ENCODE measurements at places on chromosomes 6 and 20.
A peak's percentile ranks its signal among the peaks of the same experiment; 100 is the strongest.

GRCh38 chr6:93337772-93338394 lies 81.5 kb downstream of the EPHA7 start:
- no peak for ATAC-seq

- ATAC-seq = peak; percentile 55
Observed at GRCh38 chr6:163579880-163580295, 165.4 kb downstream of the QKI start.

GRCh38 chr6:140586426-140587061 lies 1212.1 kb upstream of the CITED2 start:
- no peak for ATAC-seq

DNA sequence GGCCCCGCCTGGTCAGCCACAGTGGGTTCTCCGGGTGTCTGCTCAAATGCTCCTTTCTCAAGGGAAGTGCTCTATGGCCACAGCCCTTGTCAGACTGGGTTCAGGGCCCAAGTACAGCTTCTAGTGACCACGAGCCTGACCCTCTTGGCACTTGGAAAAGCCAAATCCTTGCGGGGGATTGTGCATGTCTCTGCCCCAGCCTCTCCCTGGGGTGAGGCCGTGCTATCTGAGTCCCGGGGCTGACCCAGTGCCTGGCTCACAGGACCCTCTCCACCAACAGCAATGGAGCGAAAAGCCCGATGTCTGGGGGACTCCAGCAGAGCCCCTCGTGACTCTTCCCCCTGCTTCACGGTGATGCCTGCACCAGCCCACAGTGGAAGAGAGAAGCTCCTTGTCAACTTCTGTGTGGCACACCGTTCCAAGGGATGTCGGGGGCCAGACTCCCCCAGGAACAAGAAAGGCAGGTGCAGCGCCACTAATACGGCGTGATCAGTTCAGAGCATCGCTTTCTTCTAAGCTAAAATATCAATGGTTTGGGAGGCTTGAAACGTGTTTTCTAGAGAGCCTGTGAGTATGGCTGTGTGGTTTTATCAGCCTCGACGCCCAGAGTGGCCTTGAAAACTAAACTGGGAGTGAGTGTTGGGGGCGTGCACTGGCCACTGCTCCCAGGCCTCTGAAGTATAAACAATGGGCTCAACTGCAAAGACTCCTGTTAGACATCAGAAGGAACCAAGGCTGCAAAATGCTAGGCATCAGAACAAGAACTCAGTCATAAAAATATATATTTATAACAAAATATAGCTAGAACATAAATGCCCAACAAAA lies 51.9 kb downstream of the DLL1 start:
- no peak for ATAC-seq

DNA sequence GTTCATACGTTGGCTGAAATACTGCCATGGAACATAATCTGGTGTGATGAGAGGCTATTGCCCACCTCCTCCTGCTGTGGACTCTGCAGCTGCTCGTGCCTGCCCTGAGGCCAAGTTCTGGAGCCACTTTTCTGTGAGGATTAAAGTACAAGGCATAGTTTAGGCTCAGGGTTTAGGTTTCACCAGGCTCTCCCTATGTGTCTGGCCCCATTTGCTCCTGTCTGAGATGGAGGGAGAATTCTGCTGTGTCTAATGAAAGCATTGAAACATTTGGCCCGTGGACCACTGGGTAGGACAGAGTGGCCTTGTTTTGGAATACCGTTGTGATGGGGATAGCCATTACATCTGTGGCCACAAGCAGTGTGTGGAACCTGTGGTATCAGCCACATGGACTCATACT lies 5.9 kb downstream of the WRNIP1 start:
- no peak for ATAC-seq

GRCh38 chr20:21147593-21147992 lies 21.7 kb downstream of the KIZ start:
- no peak for ATAC-seq

- peak; percentile 66 for ATAC-seq
Observed at GRCh38 chr6:34657307-34657978, 39.1 kb downstream of the ILRUN start.

GRCh38 chr6:52590152-52590891 lies 13.5 kb upstream of the TRAM2 start:
- ATAC-seq = no peak

DNA sequence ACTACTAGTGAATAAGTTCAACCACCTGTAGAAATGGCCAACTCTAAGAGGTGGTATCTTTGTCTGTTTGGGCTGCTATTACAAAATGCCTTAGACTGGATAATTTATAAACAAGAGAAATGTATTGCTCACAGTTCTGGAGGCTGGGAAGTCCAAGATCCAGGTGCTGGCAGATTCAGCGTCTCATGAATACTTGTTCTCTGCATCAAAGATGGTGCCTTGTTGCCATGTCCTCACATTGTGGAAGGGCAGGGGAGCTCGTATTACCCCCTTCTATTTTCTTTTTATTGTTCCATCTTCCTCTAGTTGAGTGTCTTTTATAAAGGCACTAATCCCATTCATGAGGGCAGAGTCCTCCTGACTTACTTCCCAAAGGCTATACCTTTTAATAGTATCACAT lies 58.0 kb downstream of the LRRC1 start:
- ATAC-seq = no peak

DNA sequence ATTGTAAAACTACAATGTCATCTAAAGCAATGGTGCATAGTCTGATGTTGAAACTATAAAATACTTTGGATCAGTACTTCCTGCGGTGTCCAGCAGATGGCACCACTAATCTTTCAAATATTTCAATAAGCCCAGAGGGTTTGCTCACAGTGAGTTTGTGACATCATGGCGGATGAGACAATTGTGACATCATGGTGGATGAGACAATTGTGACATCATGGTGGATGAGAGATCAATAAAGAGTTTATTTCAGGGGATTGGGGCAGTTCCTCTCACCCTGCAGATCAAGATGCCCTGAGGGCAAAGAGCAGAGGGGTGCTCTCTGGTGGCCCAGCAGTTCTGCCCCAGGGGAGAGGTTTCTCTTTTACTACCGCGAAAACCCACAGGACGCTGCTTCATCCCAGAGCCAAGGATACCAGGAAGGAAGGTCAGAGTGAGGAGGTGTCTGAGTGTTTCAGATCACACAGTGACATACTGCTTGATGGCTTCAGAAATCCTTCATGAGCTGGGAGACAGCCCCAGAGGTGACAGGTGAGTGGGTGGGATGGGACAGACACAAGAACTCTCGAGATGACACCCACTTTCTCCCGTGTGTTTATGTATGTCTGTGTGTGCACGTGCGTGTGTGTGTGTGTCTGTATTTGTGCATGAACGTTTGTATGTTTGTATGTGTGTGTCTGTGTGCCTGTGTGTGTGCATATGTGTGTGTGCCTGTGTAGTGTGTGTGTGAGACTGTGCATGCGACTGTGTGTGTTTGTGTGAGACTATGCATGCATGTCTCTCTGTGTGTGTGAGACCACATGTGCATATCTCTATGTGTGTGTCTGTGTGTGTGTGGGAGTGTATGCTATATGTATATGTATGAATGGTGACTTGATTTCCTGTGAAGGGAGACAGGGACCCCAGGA lies 7.3 kb upstream of the ULBP2 start:
- peak; percentile 77 for ATAC-seq

DNA sequence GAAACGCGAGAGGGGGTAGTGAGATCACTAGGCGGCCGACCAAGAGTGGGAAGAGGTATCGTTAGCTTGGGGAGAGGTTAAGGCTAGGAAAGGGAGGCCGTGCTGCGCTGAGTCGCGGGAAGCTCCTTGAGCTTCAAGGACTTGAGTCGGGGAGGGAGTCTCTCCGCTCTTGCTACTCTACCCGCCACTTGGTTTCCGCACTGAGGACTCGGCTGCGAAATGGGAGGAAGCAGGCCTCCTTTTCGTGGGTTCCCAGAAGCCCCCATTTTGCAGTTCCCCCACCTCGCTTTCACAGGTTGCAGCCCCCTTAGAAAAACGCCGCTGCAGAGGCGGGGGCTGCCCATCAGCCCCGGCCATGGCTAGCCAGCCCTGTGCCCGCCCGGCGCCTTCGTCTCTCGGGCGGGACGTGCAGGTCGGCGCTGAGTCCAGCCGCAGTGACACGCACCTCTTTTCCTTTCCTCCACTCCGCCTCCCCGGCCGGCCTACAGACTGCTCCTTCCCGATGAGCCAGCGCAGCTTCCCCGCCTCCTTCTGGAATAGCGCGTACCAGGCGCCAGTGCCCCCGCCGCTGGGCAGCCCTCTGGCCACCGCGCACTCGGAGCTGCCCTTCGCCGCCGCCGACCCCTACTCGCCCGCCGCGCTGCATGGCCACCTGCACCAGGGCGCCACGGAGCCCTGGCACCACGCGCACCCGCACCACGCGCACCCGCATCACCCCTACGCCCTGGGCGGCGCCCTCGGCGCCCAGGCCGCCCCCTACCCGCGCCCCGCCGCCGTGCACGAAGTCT lies 4.9 kb downstream of the VGLL2 start:
- peak; percentile 36 for ATAC-seq

- peak; percentile 73 for ATAC-seq
Observed at GRCh38 chr6:143059663-143060353, 881 bp upstream of the AIG1 start.

GRCh38 chr20:15036948-15037347 lies 699.5 kb upstream of the FLRT3 start:
- no peak for ATAC-seq

- no peak for ATAC-seq
Observed at GRCh38 chr20:58161192-58161591, 67.3 kb downstream of the ANKRD60 start.

DNA sequence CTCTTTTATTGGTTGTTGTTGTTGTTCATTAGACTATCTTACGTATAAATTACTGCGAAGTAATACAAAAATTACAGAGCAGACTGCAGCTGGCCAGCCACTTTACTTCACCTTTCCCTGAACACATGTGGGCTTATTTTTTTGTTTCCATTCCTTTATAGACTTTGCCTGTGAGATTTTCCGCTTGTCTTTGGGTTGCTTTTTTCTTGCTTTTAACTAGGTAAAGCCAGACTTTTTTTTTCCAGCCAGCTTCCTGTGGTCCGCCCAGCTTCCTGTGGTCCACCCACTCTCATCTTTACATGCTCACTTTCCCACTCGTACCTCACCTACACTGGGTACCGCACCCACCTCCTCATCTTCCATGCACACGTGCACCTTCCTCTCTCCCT lies 79.0 kb downstream of the IPCEF1 start:
- ATAC-seq = no peak
